ENCODE measurements at places on chromosomes 16 and 17.

- DNase-seq: no peak
These were observed 707 bp upstream of the CACNB1 start for GRCh38 chr17:39198186-39198566.

DNA sequence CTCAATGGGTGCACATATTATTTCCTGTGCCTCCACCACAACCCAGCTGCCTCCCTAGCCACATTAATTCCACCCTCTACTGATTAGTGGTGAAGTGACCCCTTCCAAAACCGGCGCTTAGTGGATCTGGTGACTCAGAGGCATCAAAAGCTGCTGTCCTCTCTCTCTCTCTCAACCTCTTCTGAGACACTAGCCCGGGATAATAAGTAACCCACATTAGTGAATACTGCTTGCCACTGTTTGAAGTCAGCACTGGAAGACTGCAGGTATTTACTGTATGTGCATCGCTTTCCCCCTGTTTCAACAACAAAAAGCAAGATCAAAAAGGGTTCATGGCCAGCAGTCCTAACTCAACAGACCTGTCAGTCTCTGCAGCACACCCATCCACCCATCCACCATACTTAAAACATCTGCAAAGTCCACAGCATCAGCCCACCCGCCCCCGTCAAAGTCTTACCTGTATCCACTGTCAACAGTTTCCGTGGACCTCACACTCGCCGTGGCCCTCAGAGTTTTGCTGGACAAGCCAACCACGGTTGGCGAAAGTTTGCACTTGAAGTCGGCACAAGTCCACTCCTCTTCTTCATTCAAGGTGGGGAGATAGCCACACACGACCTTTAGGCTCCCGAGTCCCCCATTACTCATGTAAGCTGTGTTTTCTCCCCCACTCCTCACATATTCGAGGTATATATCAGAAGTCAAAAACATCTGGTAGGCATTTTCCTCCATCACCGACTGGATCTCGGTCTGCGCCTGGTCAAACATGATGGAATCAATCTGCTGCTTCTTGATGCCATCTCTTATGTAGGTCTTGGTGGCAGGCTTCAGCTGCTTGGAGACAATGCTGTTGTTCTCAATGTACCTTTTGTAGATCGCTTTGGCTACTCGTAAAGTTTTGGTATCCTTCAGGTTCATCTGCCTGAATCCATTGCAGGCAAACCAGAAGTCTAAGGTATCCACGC lies 3.8 kb downstream of the AXIN2 start:
- DNase-seq: no peak

DNA sequence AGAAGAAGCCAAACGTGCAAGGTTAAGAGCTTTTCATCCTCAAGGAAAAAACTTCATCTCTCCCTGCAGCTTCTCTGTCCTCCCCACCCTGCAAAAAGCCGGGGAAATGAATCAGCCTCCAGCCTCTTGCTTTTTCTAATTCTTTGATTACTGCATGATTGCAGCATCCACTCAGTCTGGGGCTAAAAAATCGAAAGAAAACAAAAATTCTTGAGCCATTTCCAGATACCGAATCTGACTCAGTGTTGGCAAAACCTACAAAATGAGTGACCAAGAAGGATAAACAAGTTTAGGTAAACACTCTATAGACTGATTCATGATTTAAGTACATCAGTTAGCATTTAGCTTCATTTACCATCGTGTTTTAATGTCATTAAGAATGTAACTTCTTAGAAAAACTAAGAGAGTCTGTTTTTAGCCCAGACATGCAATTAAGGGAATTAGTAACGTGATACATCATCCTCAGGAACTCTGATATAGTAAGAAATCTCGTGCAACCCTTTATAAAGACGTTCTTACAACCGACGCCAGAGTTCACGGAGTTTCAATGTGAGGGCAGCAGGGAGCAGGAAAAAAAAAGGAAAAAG lies 287.3 kb upstream of the FOXF1 start:
- DNase-seq: no peak

- DNase-seq: no peak
These were observed 133.1 kb upstream of the ZKSCAN2 start for GRCh38 chr16:25390761-25391160.

- DNase-seq: no peak
These were observed 1.7 kb downstream of the DHRS13 start for GRCh38 chr17:28900986-28901726.

- DNase-seq: no peak
These were observed 5.9 kb downstream of the MEOX1 start for GRCh38 chr17:43655693-43656255.

GRCh38 chr17:83191388-83192160 lies 112.2 kb downstream of the METRNL start:
- DNase-seq: no peak

DNA sequence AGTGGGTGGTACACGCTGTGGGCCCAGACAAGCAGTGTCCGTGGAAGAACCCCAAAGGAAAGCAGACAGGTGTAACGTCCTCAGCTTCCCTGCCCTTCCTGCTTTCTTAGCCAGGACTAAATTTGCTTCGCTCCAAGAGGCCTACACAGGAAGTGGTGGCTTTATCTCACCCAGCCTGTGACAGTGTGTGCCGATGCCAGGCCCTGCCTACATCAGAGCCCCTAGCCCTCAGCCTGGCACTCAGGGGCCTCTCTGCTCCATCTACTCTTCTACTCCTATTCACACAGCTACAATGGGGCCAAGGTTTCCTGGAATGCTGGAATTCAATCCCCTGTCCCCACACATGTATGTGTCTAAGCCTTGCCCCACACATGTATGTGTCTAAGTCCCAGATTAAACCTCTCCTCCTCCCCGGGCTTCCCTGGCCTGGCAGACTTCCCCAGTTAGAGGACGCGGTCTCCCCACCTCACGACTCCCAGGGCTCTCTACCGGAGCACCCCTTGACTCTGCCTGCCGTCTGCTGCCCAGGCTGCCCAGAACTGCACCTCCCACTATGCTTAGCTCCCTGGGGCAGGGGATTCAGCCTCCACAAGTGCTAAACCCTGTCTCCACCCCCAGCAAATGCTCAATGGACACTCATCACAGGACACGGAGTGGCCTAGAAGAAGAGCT lies 8.2 kb downstream of the PGAP3 start:
- no peak for DNase-seq

GRCh38 chr17:71725811-71726210 lies 395.0 kb upstream of the SOX9 start:
- no peak for DNase-seq

DNA sequence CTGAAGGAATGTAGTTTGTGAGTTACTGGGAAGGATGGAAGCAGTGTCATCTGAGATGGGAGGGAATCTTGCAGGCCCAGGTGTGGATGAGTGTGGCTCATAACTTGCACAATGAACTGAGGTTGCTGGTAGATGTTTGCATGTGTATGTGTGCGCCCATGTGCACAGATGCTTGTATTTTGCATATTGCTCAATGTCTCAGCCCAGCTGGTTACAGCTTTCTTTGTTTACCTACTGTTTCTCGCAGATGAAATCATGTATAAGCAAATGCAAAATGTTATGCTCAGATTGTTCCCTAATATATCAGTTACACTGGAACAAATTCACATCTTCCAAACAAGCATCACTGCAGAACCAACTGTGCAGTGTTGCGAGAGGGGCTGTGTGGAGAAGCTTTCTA lies 452.2 kb upstream of the EEF2KMT start:
- DNase-seq: no peak

DNA sequence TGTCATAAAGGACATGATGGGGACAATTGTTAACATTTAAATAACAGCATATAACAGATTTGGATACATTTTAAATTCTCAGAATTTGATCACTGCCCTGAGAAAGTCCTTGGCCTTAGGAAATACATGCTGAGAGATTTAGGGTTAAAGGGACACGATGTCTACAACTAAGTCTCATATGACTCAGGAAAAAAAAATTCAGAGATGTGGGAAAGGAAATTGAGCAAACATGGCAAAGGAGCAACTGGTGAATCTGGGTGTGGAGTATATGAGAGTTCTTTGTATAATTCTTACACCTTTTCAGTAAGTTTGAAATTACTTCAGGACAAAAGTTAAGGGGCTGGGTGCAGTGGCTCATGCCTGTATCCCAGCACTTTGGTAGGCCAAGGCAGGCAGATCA lies 18.2 kb downstream of the MPP3 start:
- DNase-seq: no peak
